ENCODE measurements at places on chromosomes 2 and 18.

- no peak for DNase-seq
These were observed 630.5 kb upstream of the FANCL start for GRCh38 chr2:58871469-58872142.

DNA sequence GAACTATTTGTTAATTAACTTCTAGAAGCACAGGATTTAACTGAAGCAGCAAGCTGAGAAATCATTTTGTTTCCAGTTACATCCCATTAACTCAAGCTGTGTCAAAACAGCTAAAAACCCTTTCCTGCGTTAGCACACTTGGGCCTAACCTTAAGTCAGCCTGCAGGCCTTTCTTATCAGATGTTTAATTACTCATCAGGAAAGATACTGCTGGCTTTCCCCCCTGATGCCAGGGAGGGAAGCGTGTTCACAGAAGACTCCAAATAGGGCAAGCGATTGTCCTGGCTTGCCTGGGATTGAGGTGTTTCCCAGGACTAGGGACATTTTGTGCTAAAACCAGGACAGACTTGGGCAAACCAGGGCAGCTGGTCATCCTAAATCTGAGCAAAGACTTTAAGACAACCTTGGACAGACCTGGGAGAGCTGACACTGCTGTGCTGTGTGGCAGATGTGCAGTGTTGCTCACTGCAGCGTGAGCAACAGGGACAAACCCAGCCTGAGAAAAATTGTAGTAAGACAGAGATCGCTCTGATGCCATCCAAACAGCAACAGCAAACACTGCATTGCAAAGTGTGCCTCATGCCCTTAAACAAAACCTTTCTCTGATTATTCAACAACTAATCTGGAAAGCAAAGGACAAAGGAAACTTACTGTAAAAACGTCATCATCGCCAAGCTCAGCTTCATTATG is 100.9 kb downstream of the SPRED2 start:
- no peak for DNase-seq

DNA sequence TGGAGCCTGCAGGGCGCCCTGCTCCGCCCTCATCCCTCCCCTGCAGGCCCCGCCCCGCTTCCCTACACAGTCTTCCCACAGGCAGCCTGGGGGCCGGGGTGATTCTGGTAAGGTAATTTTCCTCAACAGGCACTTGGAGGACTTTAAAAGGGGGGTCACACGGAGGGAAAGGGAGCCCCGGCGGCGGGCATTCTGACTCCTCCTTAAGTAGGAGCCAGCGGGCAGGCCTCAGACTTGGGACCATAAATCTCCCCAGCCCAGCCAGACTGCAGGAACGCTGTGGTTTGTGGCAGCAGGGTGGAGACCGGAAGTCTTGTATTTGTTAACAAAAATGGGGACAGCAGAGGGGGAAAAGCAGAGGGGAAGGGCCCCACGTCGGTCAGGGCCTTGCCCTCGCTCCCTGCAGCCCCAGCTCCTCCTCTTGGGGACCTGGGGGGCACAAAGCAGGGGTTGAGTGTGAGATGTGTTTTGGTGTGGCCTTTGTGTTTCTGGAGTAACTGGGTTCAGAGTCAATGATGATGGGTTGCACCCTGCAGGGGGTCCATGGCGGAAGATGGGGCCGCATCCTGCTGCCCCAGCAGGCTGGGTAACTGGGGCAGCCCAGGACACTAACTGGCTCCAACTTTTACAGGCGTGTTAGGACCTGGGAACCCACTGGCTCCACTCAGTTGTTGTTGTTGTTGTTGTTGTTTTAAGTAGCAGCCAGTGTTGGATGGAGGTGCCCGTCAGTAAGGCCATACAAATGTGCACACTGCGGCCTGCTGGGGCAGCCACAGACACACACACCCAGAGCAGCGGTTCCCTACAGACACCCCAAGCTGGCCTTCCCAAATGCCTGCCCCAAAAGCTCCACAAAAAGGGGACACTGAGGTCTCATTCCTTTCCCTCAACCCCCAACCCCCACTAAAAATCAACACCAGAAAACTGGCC is 27.7 kb downstream of the SMAD7 start:
- DNase-seq = no peak

DNA sequence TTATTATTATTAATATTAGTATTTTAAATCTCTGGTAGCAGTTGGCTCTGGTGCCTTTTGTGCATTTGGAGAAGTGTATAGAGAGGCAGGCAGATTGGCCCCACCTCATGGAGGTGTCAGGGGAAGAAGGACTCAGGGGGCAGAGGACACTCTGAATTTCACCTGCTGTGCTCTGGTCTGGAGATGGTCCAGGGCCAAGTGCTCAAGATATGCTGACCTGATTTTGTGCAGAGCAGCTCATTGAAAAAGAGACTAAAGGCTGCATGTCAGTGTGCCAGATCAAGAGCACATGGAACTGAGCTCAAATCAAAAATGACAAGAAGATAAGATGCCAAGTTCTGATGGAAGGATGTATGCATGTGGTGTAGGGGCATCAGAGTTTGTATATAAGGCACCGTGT is 323.6 kb upstream of the TNP1 start:
- DNase-seq = no peak

GRCh38 chr18:78996741-78997490 is 17.3 kb downstream of the SALL3 start:
- no peak for DNase-seq

DNA sequence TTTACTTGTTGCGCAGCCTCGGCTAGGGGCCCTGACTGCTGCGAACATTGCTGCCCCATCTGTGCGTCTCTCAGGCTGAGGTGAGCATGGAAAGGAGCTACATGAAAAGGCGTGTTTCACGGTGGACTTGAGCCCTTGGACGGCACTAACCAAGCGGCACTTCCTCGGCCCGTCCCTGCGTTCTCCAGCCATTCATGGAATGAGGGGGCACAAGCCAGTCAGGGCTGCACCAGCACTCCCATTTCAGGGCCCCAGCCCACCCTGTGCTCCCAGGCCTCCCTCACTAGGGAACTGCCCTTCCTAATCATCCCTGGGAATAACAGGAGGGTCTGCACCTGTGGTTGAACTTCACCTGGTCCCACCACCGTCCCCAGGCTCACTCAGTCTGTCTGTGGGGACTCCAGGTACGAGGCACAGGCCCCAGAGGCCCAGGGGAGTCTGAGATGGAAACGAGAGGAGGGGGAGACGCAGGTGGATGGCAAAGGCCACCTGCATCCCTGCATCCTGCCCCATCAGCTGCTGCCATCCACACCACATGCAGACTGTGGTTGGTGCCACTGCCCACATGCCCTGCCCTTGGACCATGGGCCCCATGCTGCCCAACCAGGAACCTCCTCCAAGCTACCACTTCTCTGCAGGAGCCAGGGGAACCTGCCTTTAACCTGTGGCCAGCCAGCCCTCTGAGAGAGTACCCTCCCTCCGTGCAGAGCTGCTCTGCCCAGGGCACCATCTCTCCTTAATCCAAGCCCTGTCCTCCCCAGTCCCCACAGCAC is 99.7 kb downstream of the EIPR1 start:
- no peak for DNase-seq

DNA sequence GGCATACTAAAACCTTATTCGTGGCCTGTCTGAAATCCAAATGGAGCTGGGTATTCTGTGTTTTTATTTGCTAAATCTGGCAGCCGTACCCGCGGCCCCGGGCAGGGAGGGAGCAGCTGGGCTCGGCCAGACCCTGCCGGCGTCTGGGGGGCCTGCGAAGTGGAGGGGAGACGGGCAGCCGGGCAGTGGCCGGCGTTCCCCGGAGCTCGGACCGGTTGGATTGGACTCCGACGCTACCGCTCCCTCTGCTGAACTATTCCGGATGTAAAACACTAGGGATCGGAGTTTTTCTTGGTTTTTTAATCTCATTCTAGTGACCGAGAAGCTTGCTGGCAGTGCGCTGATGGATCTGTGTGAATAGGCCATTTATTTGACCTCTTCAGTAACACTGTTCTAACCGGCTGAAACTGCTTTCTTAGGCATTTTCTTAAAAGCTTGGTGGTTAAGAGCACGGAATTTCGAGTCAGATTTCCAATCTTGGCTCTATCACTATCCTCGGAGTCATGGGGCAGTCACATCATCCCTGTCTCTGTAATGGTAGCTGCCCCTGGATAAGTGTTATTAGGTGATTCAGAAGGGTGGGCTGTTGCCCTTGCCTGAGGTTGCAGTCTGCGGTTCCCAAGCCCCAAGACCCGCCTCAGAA is 694 bp downstream of the UNC50 start:
- DNase-seq = no peak

DNA sequence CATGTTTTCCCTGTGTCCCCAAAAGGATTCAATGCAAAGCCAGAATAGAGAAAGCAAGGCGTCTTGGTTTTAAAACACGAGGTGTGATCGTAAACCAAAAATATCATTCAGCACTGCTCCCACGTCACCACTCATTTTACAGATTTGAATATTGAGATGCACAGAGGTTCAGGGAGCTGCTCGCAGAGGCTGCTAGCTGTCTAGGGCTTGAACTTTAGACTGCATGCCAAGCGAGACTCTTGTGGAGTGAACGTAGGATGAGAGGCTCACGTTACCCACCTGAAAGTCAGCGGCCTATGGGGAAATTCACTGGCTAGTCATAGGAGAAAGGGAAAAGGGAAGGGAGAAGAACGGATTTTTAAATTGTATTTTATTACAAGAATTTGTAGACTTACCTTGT is 130.1 kb downstream of the MBP start:
- DNase-seq = no peak

- DNase-seq = no peak
These were observed 35.4 kb upstream of the MYO3B start for GRCh38 chr2:170142502-170142901.

Measured in CMK (cell line).